Thoracic aorta (tissue), 2 donors: ENCODE measurements at places on chromosomes 5 and 9.

DNA sequence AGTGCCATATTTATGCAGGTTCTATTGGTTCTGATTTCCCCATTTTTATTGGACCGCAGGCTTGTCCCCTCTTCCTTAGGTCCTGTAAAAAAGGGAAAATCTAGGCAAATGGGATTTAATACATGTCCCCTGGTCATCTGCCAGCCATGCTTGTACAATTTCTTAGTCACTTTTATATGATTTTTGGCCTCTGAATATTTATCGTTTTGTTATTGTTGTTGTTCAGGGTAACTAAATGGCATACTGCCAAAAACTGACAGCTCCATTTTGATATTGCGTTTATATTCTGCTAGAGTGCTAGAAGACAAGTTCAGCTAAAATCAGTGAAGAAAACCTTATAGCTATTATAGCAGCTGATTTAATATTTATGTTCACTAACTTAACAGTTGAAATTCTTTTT, 770.2 kb upstream of the FAM174A start:
- H3K4me1 ChIP-seq = no peaks in the 10 kb centered on the region
- H3K27me3 ChIP-seq = no peaks in the 10 kb centered on the region
- H3K4me3 ChIP-seq = no peak overlapping the region
- no peak for DNase-seq

DNA sequence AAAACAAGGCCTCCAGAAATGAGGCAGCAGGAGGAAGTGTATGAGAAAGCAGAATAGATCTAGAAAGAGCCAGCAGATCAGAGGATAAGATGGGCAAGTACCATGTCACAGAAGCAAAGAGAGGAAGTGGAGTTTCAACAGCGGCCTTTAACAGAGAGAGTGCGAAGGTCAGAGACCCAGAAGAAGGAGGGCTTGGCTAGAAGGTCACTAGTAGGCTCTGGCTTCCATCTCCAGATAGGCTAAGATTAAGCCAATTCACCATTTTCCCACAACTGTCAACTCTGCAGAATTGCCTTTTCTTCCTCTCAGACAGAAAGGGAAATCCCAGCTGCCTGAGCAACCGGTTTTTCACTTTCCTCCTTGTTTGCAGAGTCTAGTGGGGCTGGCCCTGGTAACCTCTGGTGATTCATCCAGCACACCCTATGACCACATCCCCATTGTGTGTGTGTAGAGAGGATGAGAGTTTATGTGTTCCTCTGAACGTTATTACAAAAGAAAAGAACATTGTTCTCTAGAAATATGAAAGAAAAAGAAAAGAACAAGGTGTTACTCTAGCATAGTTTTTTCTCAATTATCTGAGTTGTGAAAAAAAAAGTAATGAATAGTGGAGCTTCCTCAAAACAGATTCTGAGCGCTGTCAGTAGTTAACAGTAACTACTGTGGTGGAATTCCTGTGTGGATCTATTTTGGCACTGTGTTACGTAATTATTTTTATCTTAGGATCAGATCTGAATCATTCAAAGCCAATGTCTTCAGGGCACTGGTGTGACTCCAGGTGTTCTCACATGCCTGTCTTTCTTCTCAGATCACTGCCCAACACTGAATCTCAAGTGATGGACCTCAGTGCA, 220.4 kb downstream of the ARRDC3 start:
- DNase-seq = peak; percentile 37
- H3K4me3 ChIP-seq = no peak overlapping the region
- peaks cover 3% of the 10 kb centered on the region for H3K4me1 ChIP-seq

- no peaks in the 10 kb centered on the region for H3K27me3 ChIP-seq
- peaks cover 3% of the 10 kb centered on the region for H3K4me1 ChIP-seq
- no peak overlapping the region for H3K27ac ChIP-seq
- H3K4me3 ChIP-seq = no peak overlapping the region
Measured at GRCh38 chr9:121220996-121221663, 19.5 kb upstream of the RAB14 start.

- H3K27ac ChIP-seq = peak overlapping the region; percentile 57
- peaks cover 10% of the 10 kb centered on the region for H3K36me3 ChIP-seq
- no peak overlapping the region for H3K4me3 ChIP-seq
- DNase-seq = no peak
Measured at GRCh38 chr9:127388856-127389238, 8.1 kb upstream of the SLC2A8 start.

GRCh38 chr9:136941231-136942111, 3.1 kb downstream of the FBXW5 start:
- H3K4me1 ChIP-seq = peaks cover 29% of the 10 kb centered on the region
- no peaks in the 10 kb centered on the region for H3K27me3 ChIP-seq
- no peak overlapping the region for H3K27ac ChIP-seq
- no peak for DNase-seq
- H3K4me3 ChIP-seq = no peak overlapping the region

DNA sequence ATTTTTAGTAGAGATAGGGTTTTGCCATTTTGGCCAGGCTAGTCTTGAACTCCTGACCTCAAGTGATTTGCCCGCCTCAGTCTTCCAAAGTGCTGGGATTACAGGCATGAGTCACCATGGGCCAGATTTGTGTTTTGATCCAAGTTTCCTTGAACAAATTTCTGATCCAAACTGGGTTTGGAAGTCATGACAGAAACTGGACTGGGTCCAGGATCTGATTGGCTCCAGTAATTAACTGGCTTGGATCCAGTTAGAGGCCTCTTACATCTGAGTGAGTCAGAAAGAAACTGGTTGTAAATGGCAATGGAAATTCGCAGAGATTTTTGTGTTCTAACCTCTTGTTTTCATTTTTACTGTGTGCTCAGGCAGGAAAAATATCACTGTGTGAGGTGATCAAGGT, 141.6 kb downstream of the SLC25A46 start:
- H3K36me3 ChIP-seq = no peaks in the 10 kb centered on the region
- H3K27me3 ChIP-seq = no peaks in the 10 kb centered on the region
- no peak overlapping the region for H3K4me3 ChIP-seq
- H3K27ac ChIP-seq = no peak overlapping the region

- no peaks in the 10 kb centered on the region for H3K36me3 ChIP-seq
- no peak overlapping the region for H3K27ac ChIP-seq
- no peak overlapping the region for H3K4me3 ChIP-seq
- H3K27me3 ChIP-seq = no peaks in the 10 kb centered on the region
- no peaks in the 10 kb centered on the region for H3K4me1 ChIP-seq
Measured at GRCh38 chr5:167177736-167178135, 1113.7 kb upstream of the WWC1 start.

GRCh38 chr5:96756985-96757384, 50.8 kb downstream of the ERAP1 start:
- H3K27ac ChIP-seq = no peak overlapping the region
- DNase-seq = no peak
- no peaks in the 10 kb centered on the region for H3K4me1 ChIP-seq
- H3K27me3 ChIP-seq = no peaks in the 10 kb centered on the region
- H3K4me3 ChIP-seq = no peak overlapping the region

DNA sequence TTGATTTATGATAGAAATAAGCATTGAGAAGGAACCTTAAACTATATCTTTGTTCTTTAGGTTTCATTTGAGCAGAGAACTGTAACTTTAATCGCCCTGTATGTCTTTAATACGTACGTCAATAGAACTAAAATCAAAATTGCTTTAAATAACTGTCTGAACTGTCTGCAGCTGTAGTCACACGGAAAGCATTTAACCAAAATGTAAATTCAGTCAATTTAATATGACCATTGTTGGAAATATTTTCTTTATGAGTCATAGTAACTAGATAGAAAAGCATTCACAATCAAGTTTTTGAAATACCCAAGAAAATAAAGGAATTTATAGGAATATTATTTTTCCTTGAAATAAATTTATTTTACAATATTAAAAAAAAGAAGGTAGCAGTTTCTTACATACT, 157.1 kb upstream of the CDH6 start:
- no peak overlapping the region for H3K4me3 ChIP-seq
- DNase-seq = no peak
- no peaks in the 10 kb centered on the region for H3K4me1 ChIP-seq
- no peaks in the 10 kb centered on the region for H3K36me3 ChIP-seq
- H3K27me3 ChIP-seq = no peaks in the 10 kb centered on the region

DNA sequence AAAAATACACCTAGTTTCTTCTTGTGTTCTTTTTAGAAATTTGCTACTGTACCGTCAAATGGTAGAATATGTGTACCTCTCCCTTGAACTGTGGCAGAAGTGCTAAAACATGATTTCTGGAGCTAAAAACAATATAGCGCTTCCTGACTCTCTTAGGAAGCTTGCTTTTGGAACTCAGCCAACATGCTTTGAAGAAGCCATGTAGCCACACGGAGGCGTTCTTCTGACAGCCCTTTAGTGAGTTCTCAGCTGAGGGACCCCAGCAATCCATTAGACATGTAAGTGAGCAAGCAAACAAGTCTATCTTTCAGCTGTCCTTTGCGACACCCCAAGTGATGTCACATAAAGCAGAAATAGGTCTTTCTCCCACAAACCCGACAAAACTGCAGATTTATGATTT, 917.0 kb downstream of the CDH9 start:
- H3K27me3 ChIP-seq = no peaks in the 10 kb centered on the region
- no peaks in the 10 kb centered on the region for H3K36me3 ChIP-seq
- DNase-seq = no peak
- H3K27ac ChIP-seq = no peak overlapping the region
- H3K4me3 ChIP-seq = no peak overlapping the region

GRCh38 chr5:75568202-75568601, 43.1 kb upstream of the ANKDD1B start:
- H3K4me3 ChIP-seq = no peak overlapping the region
- H3K4me1 ChIP-seq = peaks cover 48% of the 10 kb centered on the region
- no peak overlapping the region for H3K27ac ChIP-seq
- no peaks in the 10 kb centered on the region for H3K27me3 ChIP-seq
- no peak for DNase-seq
- no peaks in the 10 kb centered on the region for H3K36me3 ChIP-seq

DNA sequence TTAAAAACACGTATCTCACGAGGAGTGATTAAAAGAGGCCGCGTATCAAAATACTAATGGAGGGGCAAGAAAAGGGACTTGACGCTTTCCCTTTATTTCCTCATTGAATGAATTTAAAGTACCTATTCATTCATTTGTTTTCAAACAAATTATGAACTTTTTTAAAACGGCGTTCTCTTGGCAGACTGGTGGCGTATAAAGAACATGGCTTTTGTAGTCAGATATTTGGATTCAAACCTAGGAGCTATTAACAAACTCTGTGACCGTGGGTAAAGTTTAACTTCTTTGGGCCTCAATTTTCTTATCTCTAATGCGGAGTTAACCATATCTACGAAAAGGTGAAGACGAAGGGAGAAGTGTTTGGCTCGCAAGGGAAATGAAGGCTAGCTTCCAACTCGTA, 876 bp downstream of the CAAP1 start:
- peak overlapping the region; percentile 93 for H3K27ac ChIP-seq
- no peaks in the 10 kb centered on the region for H3K27me3 ChIP-seq
- DNase-seq = no peak
- H3K4me1 ChIP-seq = peaks cover 16% of the 10 kb centered on the region
- H3K36me3 ChIP-seq = no peaks in the 10 kb centered on the region

DNA sequence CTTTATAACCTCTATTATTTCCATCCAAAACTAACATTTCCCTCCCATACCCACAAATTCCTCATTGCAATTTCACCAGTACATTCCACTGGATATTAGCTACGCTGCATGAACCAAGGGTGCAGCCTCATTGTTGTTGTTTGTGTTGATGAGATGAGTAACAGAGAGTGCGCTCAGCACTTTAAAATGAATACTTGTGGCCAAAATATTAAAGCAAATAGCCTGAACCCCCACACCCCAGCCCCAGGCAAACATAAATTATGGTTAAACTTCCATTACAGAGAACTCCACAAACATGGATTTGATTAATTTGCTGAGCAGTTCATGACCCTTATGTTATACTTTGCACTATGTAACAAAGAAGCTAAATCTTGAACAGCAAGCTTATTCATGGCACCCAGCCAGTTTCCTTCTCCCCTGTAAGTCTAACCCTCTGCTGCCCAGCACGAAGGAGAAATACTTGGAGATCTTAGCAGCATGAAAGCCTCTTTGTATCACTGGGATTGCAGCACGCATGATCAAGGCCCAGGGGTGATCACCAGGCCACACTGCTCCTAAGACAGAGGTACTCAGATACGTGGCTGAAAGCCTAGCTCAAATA, 205.0 kb downstream of the DOCK8 start:
- H3K4me3 ChIP-seq = no peak overlapping the region
- no peaks in the 10 kb centered on the region for H3K36me3 ChIP-seq
- H3K27ac ChIP-seq = no peak overlapping the region
- no peaks in the 10 kb centered on the region for H3K4me1 ChIP-seq

DNA sequence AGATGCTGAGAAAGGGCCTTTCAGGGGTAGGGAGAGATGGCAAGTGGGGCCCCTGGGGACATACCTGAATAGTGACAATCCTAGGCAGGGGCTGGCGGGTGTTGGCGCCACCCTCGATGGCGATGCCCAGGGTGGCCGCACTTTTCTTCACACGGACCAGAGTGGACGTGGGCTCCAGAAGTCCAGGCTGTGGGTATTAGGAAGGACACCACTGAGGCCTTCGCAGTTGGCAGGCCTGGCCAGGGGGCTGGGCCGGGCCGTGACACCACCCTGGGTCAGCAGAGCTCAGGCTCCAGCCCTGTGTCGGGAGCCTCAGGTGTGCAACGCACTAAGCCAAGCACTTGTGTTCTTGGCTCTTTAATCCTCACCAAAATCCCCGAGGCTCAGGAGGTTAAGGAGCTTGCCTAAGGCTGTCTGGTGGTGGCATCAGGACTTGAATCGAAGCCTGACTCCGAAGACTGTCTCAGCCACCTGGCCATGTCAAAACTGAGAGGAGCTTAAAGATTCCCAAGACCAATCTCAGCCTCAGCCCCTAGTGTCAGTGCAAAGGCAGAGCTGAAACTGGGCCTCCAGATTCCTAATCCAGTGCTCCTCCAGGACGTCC, 15.5 kb upstream of the AKNA start:
- peaks cover 6% of the 10 kb centered on the region for H3K4me1 ChIP-seq
- H3K27ac ChIP-seq = no peak overlapping the region
- H3K4me3 ChIP-seq = no peak overlapping the region

GRCh38 chr5:141771562-141771961, 89.5 kb upstream of the ARAP3 start:
- no peaks in the 10 kb centered on the region for H3K4me1 ChIP-seq
- H3K4me3 ChIP-seq = no peak overlapping the region
- no peak overlapping the region for H3K27ac ChIP-seq
- DNase-seq = no peak
- H3K27me3 ChIP-seq = no peaks in the 10 kb centered on the region
- H3K36me3 ChIP-seq = no peaks in the 10 kb centered on the region

DNA sequence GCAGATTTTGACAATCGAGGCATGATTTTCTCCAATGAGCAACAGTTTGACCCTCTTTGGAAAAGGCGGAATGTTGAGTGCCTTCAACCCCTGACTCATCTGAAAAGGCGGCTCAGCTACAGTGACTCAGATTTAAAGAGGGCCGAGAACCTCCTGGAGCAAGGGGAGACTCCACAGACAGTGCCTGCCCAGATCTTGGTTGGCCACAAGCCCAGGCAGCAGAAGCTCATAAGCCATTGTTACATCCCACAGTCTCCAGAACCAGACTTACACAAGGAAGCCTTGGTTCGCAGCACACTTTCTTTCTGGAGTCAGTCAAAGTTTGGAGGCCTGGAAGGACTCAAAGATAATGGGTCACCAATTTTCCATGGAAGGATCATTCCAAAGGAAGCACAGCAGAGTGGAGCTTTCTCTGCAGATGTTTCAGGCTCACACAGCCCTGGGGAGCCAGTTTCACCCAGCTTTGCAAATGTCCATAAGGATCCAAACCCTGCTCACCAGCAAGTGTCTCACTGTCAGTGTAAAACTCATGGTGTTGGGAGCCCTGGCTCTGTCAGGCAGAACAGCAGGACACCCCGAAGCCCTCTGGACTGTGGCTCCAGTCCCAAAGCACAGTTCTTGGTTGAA, 13.6 kb downstream of the PTPDC1 start:
- no peak overlapping the region for H3K27ac ChIP-seq
- H3K27me3 ChIP-seq = no peaks in the 10 kb centered on the region
- H3K36me3 ChIP-seq = peaks cover 3% of the 10 kb centered on the region
- no peaks in the 10 kb centered on the region for H3K4me1 ChIP-seq
